Germinal center (tissue), 1 donor: ENCODE measurements at places on chromosomes 7 and 10.

GRCh38 chr10:112775381-112775780, 174.7 kb upstream of the TCF7L2 start:
- no peak for DNase-seq

DNA sequence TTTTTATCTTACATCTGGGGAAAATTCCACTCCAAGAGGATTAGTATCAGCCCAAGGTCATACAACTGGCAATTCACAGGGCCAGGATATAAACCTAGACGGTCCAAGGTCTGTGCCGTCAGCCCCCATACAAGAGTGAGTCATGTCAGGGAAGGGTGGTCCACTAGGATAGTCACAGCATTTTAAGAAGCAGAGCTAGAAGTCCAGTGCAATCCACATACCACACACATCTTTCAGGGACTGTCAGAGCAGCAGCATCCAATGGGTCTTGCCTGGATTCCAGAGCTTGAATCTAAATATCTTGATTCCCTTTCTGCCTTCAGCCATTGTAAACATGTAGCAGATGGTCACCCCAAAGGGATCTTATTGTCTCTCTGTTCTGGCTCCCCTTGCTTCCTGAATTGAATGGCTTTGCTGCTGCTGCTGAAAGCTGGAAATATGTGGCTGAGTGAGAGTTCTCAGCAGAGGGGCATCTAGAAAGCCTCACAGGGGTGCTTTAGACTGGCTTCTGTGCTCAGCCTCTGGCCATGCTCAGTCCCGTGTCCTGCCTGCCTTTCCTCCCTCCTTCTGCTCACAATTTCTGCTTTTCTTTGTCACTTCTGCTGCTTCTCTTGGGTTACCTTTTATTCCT, 9.9 kb upstream of the OR6V1 start:
- no peak for DNase-seq

DNA sequence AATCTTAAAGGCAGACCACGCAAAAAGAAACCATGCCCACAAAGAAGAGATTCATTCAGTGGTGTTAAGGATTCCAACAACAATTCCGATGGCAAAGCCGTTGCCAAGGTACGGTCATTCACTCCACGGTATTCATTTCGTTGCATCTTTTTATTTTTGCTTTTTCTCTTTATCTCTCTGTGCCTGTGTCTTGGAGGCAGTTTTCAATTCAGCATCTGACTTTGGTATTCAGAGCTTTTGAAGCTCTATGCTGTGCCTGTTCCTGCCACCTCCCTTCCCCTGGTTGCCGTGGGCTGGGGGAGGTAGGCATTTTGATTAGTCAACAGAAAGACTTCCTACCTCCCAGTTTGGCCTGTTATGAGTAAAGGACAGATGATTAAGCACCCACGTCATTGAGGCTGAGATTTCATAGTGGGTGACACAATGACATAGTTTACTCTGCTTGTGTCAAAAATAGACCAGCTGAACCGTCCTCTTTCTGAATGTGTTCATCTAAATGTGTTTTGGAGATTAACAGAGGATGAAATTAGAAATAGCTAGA, 149.5 kb downstream of the ARID5B start:
- peak; percentile 59 for DNase-seq

DNA sequence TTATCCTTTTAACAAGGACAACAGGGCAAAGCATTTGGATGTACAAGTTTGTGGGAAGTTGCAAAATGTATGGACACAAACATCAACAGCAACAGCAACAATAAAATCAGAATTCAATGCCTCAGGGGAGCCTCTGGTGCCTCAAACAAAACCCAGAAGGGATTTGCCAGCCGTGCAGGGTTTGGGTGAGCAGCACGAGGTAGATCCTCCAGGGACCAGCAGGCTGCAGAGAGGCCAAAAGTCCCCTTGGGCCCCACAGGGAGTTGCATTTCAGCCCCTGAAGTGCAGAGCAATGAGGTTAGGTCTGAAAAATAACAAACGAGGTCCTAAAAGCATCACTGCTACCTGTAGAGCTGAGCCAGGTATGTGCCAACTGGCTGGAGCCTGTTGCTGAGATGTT, 51.7 kb upstream of the CPXM2 start:
- DNase-seq: no peak

GRCh38 chr7:26554952-26555351, 263.3 kb downstream of the SNX10 start:
- no peak for DNase-seq
